ENCODE measurements at places on chromosomes 7 and 10.

DNA sequence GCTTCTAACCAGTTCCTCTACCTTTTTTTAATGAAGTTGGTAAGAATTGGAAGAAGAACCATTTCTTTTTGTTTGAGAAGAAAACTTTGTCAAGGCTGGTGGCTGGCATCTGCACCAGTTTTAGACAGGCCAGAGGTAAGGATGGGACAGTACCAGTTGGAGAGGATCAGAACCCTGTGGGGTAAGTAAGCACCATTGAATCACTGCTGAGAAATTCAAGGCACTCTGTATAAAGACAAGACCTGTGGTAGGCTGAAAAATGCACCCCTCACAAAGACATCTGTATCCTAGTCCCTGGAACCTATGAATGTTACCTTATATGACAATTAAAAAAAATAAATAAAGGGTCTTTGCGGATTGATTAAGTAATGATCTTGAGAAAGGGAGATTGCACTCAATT, 166.7 kb upstream of the NRP1 start:
- DNase-seq: no peak

DNA sequence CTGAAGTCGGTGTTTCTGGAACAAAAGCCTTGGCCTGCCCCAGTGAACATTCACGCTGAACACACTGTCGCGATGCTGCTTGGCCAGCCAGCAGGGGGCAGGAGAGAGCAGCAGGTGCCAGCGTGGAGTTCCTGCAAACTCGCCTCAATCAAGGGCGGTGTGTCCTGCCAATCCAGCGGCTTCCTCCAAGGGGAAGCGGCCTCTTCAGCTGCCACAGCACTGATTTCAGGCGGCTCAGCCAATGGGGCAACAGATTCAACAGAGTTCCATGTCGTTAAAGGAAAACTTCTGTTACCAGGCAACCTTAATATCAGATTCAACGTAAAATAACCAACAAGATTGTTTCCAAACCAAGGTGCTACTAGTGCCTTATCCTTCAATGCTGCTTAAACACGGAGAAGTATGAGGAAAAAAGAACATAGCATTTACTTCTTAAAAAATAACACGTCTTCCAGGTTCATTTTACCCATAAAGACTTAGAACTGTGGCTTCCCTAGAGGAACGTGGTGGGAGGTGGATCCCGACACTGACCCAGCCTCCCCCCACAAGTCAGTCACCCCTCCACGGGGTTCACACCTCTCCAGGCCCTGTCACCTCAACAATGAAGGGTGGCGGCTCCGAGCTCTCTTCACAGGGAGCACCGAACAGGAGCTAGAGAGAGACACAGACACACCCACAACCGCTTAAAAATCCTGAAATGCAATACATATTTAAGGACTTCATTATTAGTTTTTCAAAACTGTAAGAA, 178.2 kb downstream of the DIP2C start:
- DNase-seq: peak; percentile 96

DNA sequence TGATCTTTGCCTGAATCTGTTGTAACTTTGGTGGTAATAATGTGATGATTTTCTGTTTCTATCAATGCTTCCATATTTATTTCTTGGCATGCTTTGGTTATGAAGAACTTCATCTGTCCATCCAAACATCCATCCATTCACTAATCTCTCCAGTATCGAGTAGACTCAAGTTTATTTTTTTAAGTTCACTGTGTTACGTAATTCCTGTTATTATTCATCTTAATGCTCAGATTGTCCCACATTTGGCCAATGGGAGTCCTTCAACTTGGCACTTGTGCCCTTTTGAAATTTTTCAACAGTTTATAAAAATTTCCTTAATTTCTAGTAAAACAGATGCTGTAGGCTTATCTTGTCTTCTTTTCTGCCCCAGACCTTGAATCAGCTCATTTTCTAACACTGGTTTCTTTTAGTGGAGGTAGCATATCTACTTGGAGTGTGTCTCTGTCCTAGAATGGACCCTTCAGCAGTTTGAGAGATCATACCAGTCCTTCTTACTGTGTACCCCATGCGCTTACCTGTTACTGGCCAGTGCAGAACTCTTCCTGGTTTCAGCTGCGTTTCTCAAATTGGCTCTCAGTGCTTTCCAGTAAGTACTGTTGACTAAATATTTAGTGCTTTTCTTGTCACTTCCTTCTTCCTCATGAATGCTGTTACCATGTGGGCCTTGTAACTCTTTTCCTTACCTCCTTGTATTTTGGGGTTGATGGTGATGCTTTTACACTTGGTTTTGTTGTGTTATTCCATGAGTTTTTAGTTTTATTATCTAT, 100.8 kb downstream of the MLLT10 start:
- DNase-seq: peak; percentile 15

DNA sequence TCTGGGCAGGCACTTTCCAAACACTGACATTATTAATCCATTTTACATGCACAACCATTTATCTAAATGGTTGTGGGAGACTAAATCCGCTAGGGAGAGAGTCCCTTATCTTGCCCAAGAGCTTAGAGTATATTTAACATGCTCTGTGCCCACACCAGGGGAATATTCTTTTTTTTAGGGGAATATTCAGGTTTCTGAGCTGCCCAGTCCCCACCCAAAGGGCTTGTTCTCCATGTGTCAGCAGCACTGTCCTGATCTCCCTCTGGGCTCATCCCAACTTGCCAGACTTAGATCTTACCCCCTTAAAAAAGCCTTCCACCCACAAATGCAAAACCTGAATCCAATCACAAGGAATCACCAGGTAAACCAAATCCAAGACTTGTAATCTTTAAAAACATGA, 132.1 kb downstream of the ATXN7L1 start:
- no peak for DNase-seq

DNA sequence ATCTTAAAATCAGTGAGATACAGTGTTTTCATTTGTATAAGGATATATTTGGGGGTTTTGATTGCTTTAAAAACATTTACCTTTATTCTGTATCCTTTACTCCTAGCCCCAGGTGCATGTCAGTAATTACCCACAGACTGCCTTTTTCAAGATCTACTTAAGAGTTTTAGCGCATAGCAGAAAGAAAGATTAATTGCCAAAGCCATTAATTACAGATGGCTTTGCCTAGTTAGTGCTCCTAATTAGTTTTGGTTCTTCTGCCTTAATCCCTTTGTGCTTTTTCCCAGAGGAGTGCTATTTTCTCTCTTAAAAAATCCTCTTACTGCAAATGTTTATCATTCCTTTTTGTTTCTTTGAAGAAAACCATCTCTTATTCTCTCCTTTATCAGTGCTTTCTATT, 122.8 kb downstream of the MAPK8 start:
- DNase-seq: no peak

DNA sequence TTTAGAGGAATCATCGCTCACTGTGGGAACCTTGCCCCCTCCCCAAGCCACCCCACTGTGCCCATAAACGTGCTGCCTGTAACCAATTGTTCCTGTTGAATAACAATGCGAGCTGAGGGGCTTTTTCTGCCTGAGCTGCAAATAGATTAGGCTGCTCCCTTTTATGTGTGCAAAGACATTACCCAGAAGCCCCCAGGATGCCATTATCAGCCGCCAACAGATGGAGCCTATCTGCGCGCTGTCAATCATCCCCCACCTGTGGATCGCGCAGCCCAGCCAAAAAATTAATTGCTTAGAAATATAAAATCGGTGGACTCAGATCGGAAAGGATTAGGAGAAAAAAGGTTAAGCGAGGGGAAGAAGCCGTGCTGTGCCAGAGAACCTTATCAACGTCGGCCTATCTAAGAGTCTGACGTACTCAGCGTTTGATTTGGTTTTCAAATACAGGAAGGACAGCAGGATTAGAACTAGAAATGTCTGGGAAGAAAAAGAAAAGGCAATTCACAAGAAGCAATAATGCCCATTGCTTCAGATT, 167.3 kb upstream of the MYO3A start:
- no peak for DNase-seq

DNA sequence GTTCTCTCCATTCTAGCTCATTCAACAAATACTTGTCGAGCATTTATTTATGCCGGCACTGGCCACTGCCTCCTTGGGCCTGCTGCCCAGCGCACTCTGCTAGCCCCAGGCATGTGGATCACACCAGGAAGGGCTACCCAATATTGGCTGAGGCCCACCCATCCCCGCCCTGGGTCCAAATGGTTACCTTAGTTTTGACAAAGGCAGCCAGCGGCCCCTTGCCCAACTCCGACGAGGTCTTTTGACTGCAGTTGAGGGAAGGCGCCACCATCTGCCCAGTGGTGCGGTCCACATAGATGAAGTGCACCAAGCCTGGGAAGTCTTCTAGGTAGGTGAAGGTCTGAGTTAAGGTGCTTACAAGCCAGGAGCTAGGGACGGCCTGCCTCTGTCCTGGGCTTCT, 7.2 kb upstream of the PYROXD2 start:
- no peak for DNase-seq

DNA sequence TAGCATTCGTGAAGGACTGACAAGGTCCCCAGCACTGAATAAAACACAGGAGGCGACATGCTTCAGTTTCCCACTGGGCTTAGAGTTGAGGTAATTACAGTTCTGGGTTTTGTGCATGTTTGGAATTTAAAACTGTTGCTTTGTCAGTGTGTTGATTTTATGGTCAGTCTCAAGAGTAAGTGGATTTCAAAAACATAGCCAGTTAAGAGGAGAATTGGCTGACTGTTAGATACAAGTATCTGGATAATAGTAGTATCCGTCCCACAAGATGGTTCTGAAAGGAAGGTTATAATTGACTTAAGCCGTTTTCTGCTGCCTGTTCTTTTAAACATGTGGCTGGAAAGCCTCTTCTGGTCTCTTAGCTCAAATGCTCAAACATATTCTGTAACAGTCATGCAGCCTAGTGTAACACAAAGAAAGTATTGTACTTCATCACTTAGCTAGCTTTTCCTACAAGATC, 170.9 kb downstream of the POLR1F start:
- DNase-seq: peak; percentile 13

DNA sequence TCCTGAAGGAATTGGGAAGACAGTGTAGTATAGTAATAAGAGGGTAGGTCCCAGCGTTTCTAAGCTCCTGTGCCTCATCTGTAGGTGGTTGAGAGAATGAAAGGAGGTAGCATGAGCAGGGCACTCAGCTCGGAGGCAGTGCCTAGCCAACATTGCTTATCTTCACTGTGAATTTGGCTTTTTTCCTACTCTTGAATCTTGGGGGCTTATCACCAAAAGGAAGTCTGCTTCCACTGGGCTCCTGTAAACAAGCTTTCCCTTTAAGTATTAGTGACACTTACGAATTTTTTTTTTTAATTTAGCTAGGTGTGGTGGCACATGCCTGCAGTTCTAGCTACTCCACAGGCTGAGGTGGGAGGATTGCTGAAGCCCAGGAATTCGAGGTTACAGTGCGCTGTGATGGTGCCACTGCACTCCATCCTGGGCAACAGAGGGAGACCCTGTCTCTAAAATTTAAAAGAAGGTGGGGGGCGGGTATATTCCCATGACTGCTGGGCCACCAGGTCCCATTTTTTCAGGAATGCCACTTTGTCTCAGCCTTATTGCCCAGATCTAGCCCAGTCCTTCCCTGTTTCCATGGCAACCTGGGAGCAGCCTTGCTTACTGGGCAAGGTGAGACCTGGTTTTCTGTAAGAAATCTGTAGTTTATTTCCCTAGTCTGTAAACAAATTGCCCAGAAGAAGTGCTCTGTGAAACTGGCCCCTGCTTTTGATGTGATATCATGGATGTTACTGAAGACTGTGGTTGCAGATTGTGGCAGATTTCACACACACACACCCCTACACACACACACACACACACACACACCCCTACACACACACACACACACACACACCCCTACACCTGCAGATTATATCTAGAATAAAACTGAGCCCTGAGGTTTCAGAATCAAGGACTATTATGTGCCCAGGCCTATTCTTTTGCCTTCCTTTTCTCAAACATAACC, 19.4 kb downstream of the OGDH start:
- no peak for DNase-seq

- DNase-seq: no peak
These were observed 21.6 kb upstream of the WASL start for GRCh38 chr7:123770378-123770777.

GRCh38 chr10:112689327-112690072, 242.5 kb downstream of the VTI1A start:
- peak; percentile 7 for DNase-seq

- DNase-seq: no peak
These were observed 41.1 kb upstream of the DPYSL4 start for GRCh38 chr10:132145521-132146185.

DNA sequence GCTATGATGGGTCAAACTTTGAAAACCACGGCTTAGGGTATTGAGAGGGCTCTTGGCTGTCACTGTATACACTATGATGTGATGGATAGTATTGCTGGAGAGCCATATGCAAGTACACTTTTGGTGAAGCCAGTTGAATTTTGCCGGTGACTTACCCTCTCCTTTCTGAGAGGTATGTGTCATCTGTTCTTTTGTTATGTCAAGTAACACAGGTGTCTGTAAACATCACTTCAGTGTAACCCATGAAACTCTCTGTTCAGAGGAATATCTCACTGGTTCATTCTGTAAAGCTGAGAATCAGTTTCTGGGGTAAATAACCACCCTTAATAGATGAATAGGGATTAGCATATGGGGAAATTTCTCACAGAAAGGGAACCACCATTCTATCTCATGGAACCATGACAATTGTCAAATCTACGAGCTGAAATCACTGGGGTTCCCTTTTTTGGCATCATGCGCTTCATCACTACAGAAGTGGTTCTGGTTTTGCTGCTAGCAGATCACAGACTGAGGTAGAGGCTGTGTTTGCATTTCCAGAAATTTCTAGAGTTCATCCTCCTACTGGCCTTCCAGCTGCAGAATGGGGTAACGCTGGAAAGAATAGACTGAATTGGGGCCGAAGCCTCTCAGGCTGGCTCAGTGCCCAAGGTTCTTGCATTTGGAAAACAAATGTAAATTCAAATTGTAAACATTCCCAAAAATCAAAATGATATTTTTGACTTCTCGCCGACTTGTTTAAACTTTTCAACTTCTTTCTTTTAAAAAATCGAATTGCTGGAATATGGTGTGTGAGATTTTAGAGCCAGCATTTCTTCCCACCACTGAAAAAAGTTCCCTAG, 83.3 kb upstream of the CREB5 start:
- no peak for DNase-seq

GRCh38 chr7:49333180-49333881, 409.0 kb downstream of the CDC14C start:
- no peak for DNase-seq

DNA sequence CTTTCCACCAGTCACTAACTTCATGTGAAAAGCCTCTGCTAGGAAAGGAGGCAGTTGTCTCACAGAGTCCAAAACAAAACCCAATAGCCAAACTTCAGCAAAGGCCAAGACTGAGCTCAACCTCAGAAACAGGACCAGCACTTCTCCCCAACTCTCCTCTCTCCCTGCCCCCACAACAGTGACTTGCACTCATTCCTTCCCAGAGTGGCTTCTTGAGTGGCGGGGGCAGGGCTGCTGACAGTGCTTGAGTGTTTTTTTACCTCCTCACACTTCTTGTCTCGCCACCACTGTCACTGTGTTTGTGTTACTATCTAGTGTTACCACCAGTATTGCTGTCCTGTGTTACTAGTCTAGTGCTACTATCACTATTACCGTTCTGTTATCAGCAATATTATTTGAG, 206.8 kb downstream of the KLF6 start:
- no peak for DNase-seq

- no peak for DNase-seq
These were observed 10.7 kb downstream of the GSTO2 start for GRCh38 chr10:104279550-104280259.
